ENCODE measurements at places on chromosomes 5 and 9.

DNA sequence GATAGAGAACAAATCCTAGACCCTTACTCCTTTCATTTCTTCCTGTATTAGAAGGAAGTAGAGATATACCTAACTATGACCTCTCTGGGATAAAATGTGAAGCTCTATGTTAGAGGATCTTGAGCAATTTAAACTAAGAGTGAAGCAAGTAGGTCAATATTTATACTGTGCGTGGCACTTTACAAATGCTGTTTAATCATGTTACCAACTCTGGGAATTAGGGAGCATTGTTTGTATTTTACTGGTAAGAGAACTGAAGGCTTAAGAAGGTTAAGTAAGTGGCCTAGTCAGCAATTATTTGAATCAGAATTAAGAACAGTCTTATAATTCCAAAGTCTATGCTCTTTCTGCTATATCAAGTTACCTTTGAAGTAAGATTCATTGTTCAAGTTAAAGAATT is 12.0 kb downstream of the TNC start:
- no peak for DNase-seq

DNA sequence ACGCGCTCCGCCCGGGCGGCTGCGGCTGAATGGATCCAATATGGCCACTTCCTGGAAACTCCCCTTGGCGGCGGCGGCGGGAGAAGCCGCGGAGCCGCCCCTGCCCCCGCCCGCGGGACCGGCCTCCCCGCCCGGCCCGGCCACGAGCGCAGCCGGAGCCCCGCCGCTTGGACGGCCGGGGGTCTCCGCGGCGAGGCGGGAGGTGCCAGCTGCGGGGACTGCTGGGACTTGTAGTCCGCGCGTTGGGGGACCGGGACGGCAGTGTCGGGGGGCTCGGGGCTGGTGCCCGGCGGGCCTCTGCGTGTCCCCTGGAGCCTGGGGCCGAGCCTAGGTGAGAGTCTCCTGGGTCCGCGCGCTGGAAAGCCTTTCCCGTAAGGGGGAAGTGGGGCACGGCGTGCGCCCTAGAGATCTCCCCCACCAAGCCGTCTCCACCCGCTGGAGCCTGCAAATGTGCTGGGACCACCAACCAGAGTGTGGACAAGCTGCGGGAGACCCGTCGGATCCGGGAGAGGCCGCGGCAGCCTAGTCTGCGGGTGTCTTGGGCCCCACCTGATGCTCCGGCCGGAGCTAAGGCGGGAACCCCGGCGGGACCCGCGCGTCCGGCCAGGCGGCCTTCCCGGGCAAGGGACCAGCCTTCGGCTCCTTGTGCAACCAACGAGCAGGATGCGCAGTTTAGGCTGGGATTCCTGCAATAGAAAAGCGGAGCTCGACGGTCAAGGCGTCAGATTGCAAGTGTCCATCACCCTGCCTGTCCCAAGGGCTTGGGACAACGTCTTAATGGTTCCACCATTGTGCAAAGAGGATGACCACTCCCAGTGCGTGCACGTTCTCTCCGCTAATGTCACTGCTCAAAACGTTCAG is at the start of gene SEPTIN8:
TSS of gene SEPTIN8 (minus strand) at position 31 of the 861 bp plus-strand sequence. CDS start 102 bp downstream, outside the sequence.
- DNase-seq: no peak

- no peak for DNase-seq
These were observed 30.5 kb downstream of the TXNDC8 start for GRCh38 chr9:110307191-110307590.

DNA sequence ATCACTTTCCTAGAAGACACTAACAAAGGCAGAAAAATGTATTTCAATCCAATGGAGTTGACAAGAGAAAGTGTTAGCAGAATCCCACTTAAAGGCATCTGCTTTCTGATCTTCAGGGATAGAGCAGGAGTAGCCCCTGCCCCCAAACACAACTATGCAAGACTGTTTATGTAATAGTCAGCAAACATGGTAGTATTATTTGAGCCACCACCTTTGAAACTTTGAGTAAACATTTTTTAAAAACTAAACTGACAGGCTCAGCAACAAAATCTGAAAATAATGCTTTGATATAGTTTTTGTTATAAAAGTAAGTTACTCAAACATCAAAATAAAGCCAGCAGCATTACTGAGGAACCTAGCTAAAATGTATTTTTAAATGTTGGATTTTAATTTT is 4.8 kb downstream of the ELL2 start:
- DNase-seq: no peak

Data from skeletal muscle cell (primary cell).